ENCODE measurements at places on chromosomes 16 and 17. TPM values are rescaled to one million over a fixed set of nuclear protein-coding genes. Genes with fewer than 3 reads are reported as not detected.

The CCL8 gene
- not detected for total RNA-seq

The NLRC3 gene
- total RNA-seq, result 0.34 TPM

The RAMP2 gene
- total RNA-seq, result 1.5 TPM

The ACE gene
- 3.6 TPM for total RNA-seq

The FOXN1 gene
- total RNA-seq, result 1.0 TPM

The C17orf100 gene
- 4.3 TPM for total RNA-seq

The G6PC1 gene
- total RNA-seq, result 1.5 TPM

The DHX40 gene
- 50.4 TPM for total RNA-seq

The GSG1L2 gene
- not detected for total RNA-seq

The HSD11B2 gene
- total RNA-seq, result 5.4 TPM

The SLC35G6 gene
- total RNA-seq, result not detected

The OTOP2 gene
- total RNA-seq, result not detected

The CTRB1 gene
- total RNA-seq, result not detected

DNA sequence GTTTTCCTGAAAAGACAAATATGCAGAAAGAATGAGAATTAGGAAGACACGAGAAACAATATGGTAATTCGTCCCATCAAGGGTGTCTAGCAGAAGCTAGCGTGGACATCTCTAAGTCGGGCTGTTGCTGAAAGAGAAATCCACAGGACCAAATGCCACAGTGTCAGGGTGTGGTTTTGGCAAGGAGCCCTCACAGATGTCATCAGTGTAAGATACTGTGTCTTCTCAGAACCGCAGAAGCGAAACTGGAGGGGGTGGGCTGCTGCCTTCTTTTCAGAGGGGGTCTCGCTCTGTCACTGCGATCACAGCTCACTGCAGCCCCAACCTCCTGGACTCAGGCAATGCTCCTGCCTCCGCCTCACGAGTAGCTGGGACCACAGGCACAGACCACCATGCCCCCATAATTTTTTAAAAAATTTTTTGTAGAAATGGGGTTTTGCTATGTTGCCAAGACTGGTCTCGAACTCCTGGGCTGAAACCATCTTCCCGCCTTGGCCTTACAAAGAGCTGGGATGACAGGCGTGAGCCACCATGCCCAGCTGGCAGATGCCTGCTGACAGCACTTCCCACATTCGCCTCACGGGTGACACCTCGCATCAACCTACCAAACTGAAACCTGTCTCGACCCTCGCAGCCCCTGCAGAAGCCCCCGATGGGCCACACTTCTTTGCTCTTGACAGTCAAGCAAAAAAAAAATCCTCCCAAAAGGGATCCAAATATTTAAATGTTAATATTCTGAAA lies 26.2 kb downstream of the TRAP1 start:
- H3K4me1 ChIP-seq, result peaks cover 24% of the 10 kb centered on the region
- H3K27ac ChIP-seq, result peak overlapping the region; percentile 89
- H3K36me3 ChIP-seq, result peaks cover 12% of the 10 kb centered on the region
- peak overlapping the region; percentile 48 for H3K4me3 ChIP-seq

DNA sequence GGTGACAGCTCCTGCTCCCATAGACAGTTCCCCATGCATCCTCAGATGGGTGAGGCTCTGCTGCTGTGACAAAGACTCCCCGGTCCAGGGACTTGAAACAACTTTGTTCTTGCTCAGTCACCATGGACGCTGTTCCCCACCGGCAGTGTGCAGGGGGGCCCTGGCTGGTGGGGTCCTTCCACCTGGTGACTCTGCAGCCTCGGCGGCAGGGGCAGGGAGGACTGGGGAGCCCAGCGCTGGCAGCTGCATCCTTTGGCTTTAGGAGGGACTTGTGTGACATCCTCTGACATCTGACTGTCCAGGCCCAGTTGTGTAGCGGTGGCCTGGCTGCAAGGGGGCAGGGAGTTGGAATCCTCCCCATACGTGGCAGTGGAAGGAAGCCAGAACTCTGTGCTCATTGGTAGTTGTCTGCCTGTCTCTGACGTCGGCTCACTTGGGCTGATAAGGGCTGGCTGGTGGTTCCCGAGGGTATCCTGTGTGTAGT lies 107.3 kb downstream of the CMIP start:
- DNase-seq, result no peak
- no peak overlapping the region for H3K4me3 ChIP-seq
- H3K4me1 ChIP-seq, result peaks cover 34% of the 10 kb centered on the region
- H3K27ac ChIP-seq, result no peak overlapping the region
- H3K36me3 ChIP-seq, result no peaks in the 10 kb centered on the region
- no peaks in the 10 kb centered on the region for H3K27me3 ChIP-seq

GRCh38 chr16:25692351-25692741 lies 587 bp downstream of the HS3ST4 start:
- peaks cover 90% of the 10 kb centered on the region for H3K27me3 ChIP-seq
- H3K27ac ChIP-seq, result no peak overlapping the region
- peaks cover 12% of the 10 kb centered on the region for H3K4me1 ChIP-seq
- H3K36me3 ChIP-seq, result no peaks in the 10 kb centered on the region
- H3K4me3 ChIP-seq, result peak overlapping the region; percentile 74

- no peaks in the 10 kb centered on the region for H3K27me3 ChIP-seq
- no peak overlapping the region for H3K4me3 ChIP-seq
- DNase-seq, result no peak
These were observed 22.8 kb downstream of the FAM117A start for GRCh38 chr17:49741009-49741691.

- DNase-seq, result no peak
- no peak overlapping the region for H3K27ac ChIP-seq
- no peaks in the 10 kb centered on the region for H3K36me3 ChIP-seq
- no peaks in the 10 kb centered on the region for H3K27me3 ChIP-seq
These were observed 8.5 kb upstream of the LONP2 start for GRCh38 chr16:48235556-48236136.

GRCh38 chr16:79318143-79318899 lies 282.2 kb downstream of the MAF start:
- H3K27ac ChIP-seq, result no peak overlapping the region
- no peaks in the 10 kb centered on the region for H3K36me3 ChIP-seq
- H3K27me3 ChIP-seq, result peaks cover 35% of the 10 kb centered on the region
- no peak for DNase-seq
- no peak overlapping the region for H3K4me3 ChIP-seq

DNA sequence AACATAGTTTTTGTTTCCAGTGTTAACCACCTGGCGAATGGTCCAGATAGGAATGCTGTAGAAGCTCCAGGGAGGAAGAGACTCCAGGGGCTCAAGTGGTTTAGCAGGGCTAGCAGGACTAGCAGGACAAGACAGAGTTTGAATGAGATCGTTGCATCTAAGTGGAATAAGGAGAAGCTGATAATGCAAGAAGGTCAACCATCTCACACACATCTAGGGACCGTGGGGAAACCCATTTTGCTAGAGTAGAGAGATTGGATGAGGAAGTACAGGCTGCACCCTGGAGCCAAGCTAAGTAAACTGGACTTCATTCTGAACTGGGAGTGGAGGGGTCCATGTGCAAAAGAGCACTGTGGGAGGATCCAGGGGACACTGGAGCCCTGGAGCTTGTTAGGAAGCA lies 86.1 kb upstream of the HSBP1 start:
- H3K27ac ChIP-seq, result no peak overlapping the region
- DNase-seq, result no peak
- H3K4me1 ChIP-seq, result peaks cover 10% of the 10 kb centered on the region
- H3K4me3 ChIP-seq, result no peak overlapping the region

- no peak overlapping the region for H3K4me3 ChIP-seq
- no peak overlapping the region for H3K27ac ChIP-seq
- DNase-seq, result no peak
- H3K4me1 ChIP-seq, result peaks cover 24% of the 10 kb centered on the region
- H3K27me3 ChIP-seq, result no peaks in the 10 kb centered on the region
These were observed 31.4 kb downstream of the COG1 start for GRCh38 chr17:73224237-73224636.

GRCh38 chr17:39761861-39762496 lies 24.2 kb downstream of the GRB7 start:
- H3K27me3 ChIP-seq, result peaks cover 33% of the 10 kb centered on the region
- H3K27ac ChIP-seq, result no peak overlapping the region
- no peaks in the 10 kb centered on the region for H3K4me1 ChIP-seq
- no peaks in the 10 kb centered on the region for H3K36me3 ChIP-seq
- H3K4me3 ChIP-seq, result no peak overlapping the region

- H3K27ac ChIP-seq, result peak overlapping the region; percentile 63
- H3K4me3 ChIP-seq, result peak overlapping the region; percentile 45
- peaks cover 24% of the 10 kb centered on the region for H3K36me3 ChIP-seq
- H3K4me1 ChIP-seq, result peaks cover 48% of the 10 kb centered on the region
- no peak for DNase-seq
These were observed 5.8 kb downstream of the TMEM97 start for GRCh38 chr17:28324781-28325180.

GRCh38 chr16:22225060-22225459 lies 19.0 kb downstream of the EEF2K start:
- no peaks in the 10 kb centered on the region for H3K27me3 ChIP-seq
- peaks cover 7% of the 10 kb centered on the region for H3K4me1 ChIP-seq
- H3K4me3 ChIP-seq, result no peak overlapping the region
- no peak for DNase-seq

- no peak overlapping the region for H3K4me3 ChIP-seq
- DNase-seq, result no peak
These were observed 18.5 kb upstream of the AATK start for GRCh38 chr17:81184555-81184954.

DNA sequence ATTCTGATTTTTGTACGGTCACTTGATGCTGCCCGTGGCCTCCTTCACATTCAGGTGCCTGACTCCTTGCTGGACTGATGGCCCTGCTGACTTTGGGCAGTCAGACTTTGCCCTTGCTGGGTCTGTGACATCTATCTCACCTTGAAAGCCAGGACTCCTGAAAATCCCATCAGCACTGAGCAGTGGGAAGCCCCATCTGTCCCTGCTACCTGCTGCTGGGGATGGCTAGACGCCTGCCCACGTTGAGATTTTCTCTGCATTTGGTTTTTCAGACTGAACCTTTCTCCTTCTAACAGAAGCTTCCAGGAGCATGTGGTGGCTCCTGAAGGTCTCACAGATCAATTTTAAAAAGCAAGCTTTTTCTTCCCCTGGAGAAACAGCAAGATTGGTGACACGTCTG lies 10.2 kb upstream of the ZNF18 start:
- no peak overlapping the region for H3K27ac ChIP-seq
- DNase-seq, result no peak
- no peaks in the 10 kb centered on the region for H3K4me1 ChIP-seq
- no peak overlapping the region for H3K4me3 ChIP-seq

GRCh38 chr16:48536614-48537200 lies 73.3 kb downstream of the N4BP1 start:
- no peak overlapping the region for H3K4me3 ChIP-seq
- H3K36me3 ChIP-seq, result peaks cover 3% of the 10 kb centered on the region
- no peak for DNase-seq
- peaks cover 6% of the 10 kb centered on the region for H3K4me1 ChIP-seq
- no peaks in the 10 kb centered on the region for H3K27me3 ChIP-seq

GRCh38 chr17:61505846-61506627 lies 53.8 kb downstream of the TBX4 start:
- peaks cover 5% of the 10 kb centered on the region for H3K4me1 ChIP-seq
- H3K27me3 ChIP-seq, result peaks cover 15% of the 10 kb centered on the region

GRCh38 chr16:47049901-47050583 lies 76.6 kb upstream of the DNAJA2 start:
- H3K4me1 ChIP-seq, result peaks cover 3% of the 10 kb centered on the region
- no peak for DNase-seq
- no peak overlapping the region for H3K27ac ChIP-seq
- no peaks in the 10 kb centered on the region for H3K36me3 ChIP-seq

Measured in type B pancreatic cell (in vitro differentiated cells).